ENCODE measurements at places on chromosomes 2 and 18.
A peak's percentile ranks its signal among the peaks of the same experiment; 100 is the strongest.

DNA sequence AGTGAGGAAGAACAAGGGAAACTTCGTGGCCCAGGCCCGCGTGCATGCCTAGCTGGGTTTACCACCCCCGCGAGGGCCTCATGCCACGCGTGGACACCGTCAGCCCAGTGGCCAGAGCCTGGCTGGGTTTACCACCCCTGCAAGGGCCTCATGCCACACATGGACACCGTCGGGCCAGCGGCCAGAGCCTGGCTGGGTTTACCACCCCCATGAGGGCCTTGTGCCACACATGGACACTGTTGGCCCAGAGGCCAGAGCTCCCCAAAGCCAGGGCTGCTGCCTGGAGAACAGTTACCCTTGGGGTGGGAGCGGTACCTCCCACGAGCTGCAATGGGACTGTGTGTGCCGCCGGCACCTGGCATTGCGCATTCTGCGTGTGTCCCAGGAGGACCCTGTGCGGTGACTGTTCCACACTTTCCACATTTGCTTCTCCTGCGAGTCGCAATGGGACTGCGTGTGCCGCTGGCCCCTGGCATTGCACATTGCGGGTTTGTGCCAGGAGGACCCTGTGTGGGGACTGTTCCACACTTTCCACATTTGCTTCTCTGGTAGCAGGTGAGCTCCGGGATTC lies 105.6 kb upstream of the CTDP1 start:
- no peak for DNase-seq

- no peak for DNase-seq
Observed at GRCh38 chr2:234912437-234912836, 39.4 kb upstream of the SH3BP4 start.

- DNase-seq: no peak
Observed at GRCh38 chr2:71603851-71604725, 150.7 kb downstream of the DYSF start.

DNA sequence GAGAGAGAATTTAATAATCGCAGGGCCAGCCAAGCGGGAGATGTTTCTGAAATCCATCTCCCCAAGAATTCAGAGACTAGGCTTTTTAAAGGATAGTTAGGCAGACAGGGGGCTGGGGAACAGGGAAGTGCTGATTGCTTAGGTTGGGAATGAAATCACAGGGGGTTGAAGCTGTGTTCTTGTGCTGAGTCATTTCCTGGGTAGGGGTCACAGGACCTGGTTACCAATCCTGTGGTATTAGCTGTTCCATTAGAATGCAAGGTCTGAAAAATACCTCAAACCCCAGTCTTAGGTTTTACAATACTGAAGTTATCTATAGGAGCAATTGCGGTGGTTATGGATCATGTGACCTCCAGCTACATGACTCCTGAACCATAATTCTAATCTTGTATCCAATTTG lies 4.6 kb downstream of the SP140 start:
- no peak for DNase-seq

GRCh38 chr2:6538607-6539006 lies 327.1 kb downstream of the CMPK2 start:
- no peak for DNase-seq

DNA sequence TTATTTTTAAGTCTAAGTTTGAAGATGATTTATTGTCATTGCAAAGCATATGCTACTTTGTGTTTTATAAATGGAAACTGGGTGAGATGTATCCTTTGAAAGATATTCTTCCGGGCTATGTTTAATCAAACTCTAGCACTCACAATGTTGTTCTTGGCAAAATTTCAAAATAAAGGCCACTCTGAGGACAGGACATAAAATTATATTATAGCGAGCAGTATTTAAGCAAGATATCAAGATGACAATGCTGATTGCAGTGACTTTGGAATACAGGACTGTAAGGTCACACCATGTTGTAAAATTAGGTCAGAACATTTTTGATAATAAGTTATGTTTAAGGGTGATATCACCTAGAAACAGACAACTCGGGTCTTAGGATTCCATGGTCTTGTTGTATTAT lies 14.2 kb downstream of the RPRM start:
- no peak for DNase-seq

- no peak for DNase-seq
Observed at GRCh38 chr18:57062844-57063243, 84.0 kb upstream of the BOD1L2 start.

- no peak for DNase-seq
Observed at GRCh38 chr18:12304351-12305210, 3.5 kb upstream of the TUBB6 start.

DNA sequence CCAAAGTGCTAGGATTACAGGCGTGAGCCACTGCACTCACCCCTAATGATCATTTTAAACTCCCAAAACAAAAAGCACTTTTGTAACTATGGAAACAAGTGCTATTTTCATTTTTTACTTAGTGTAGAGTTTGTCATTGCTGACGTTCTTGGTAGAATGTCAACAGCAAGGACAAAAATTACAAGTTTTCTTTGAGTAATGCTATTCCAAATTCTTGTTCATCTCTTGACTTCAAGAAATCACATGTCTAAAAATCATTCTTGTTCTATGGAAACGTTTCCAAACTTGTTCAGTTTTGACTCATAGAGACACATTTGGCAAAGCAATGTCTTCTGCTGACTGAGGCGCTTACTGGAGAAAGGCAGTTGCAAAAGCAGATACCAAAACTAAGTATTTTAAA lies 82.6 kb downstream of the MBP start:
- DNase-seq: no peak

DNA sequence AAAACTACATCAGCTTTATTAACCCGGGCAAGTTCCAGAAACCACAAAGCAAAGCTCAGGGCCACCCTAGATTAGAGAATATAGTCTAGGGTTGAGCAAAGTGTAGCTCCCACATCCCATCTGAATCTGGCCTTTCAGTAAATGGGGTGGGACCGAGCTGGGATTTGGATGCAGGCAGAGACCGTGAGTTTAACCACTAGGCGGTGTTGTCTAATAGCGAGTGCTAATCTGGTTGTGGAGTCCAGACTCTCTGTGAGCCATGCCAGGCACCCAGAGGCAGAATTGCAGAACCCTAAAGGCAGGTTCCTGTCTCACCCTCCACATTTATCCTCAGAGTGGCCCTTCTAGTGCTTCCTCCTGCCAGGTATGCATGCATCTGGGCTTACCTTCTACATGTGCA lies 435.9 kb downstream of the TSN start:
- DNase-seq: no peak

- peak; percentile 33 for DNase-seq
Observed at GRCh38 chr18:79246309-79247108, 149.2 kb upstream of the NFATC1 start.

GRCh38 chr18:26993568-26993967 lies 128.1 kb upstream of the AQP4 start:
- DNase-seq: no peak

- no peak for DNase-seq
Observed at GRCh38 chr18:55998801-55999385, 410.9 kb upstream of the TCF4 start.

GRCh38 chr2:48504647-48505327 lies 25.2 kb upstream of the STON1 start:
- DNase-seq: no peak

DNA sequence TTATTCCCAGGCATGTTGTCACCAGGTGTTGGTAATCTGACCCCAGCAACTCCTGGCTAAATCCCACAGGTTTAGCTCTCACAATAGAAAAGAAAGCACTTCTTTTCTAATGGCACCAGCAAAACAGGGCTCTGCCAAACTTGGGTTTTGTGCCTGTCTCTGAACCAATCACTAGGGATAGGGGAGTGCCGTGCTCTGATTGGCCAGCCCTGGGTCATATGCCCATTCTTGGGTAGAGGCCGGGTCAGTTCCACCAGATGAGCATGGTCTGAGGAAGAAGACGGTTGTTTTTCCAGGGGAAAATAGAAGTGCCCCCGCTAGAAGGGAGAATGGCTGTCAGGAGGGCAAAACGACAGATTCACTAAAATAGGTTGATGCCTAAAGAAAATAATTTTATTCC lies 14.7 kb downstream of the CDK15 start:
- no peak for DNase-seq

DNA sequence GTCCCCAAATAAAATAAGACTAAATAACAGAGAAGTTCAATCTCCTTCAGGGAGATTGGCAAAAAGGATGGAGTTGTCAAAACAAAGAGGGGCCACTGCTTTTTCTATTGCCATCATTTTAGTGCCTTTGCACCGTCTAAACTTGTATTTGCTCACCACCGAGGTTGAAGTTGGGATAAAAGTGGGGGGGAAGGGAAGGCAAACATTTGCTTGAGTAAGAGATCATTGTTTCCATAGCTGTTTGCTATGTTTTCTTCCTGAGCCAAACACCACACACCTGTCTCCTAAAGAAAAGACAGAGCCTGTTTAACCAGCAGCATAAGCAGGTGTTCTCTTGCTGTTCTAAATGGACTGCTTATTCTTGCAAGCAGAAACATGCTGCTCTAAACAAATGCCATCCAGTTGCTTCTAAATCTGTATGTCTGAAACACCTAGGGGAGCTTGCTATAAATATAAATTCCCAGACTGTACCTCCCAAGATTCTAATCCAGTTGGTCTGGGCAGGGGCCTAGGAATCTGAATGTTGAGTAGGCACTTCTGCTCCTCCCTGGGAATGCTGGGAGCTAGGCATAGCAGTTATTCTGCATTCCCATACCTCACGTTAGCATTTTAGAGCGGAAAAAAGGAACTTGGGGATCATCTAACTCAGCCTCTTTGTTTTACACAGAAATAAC lies 179.4 kb upstream of the ARL4C start:
- DNase-seq: no peak

DNA sequence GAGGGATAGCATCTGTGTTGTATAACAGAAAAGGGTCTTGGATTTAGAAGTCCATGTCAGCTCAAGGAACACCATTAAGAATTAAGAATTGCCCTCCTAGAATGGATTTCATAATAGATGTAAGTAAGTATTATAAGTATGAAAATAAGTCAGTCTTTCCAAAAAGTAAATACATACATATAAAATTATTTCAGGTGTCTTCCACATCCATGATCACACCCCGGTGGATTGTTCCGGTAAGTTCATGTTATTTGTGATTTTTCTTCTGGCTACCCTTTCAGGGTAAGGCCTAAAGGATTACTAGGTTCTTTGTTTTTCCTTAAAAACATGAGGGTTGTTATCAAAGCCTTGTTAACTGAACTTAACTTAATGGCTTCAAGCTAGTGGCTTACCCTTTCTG lies 55.9 kb downstream of the TMEM185B start:
- DNase-seq: no peak

GRCh38 chr2:226207671-226208070 lies 591.9 kb downstream of the IRS1 start:
- no peak for DNase-seq

- no peak for DNase-seq
Observed at GRCh38 chr2:74242354-74243071, 44.1 kb downstream of the MTHFD2 start.

DNA sequence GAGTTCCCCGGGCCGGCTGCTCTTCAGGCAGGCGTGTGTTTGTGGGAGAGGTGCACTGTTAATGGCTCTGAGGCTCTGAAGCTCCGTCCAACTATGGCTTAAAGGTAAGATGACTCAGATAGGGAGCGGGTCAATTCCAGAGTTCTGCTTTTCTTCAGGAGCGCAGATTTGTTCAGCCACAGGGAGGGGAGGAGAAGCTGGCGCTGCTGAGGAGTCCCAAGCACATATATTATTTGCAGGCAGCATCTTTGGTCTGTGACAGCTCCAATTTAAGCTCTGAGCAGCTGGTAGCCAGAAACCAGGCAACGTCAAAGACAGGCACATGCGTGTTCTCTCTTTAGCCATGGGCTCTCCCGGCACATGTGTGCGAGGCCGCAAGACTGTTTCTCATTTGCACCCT lies 229.2 kb downstream of the BCL2 start:
- DNase-seq: no peak

DNA sequence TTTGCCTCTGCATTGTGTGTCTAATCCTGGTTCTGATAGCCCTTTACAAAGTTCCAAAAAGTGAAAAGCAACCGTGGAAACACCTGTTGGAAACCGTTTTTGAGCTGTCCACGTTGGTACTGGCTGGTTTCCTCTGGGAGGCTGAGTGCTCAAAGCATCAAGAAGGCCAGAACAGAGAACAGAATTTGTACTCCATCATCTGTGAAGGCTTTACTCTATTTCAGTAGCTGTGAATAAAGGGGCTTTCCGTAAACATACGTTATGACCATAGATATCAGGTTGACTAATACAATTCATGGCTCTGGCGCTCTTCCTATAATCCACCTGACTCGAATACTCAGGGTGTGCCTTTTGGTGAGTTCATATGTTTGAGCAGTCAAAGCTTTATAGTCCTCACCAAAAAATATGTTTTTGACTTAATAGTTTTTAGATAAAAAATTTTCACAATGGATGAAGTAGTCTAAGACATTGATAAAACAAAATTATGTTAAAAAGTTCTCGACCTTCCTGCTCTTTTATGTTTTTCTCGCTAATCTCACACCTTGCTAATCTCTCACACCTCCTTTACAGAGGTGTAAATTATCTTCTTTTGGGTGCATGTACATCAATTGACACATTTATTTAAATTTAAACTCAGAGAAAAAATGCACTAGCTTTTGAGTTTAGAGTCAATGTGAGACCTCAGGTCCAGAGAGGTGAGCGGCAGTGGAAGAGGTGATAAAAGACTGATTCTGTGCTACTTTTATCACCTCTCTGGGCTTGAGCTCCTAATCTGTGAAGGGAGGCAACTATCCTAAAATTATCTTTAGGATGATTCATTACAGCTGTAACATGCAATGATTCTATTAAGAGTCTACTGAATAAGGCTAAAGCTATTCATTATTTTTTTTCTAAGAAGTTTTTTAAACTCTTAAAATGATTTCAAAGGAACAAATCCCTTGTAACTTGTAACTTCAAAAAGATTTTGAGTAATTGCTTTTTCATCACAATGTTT lies 65.3 kb downstream of the CXCR4 start:
- DNase-seq: no peak

GRCh38 chr2:222178450-222178849 lies 120.3 kb downstream of the PAX3 start:
- DNase-seq: no peak

DNA sequence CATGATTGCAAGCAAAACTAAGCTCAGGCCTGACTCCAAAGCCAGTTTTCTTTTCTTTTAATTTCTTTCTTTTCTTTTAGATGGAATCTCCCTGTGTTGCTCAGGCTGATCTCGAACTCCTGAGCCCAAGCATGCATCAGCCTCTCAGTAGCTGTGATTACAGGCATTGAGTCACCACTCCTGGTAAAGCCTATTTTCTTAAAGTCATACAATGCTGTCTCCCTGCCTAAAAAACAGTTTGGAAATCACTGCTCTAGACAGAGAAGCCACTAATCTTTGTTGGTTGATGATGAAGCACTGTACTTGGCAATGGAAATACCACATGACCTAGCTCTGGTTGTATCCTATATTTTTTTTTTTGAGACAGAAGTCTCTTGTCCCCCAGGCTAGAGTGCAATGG lies 33.1 kb upstream of the ZNF532 start:
- peak; percentile 27 for DNase-seq

DNA sequence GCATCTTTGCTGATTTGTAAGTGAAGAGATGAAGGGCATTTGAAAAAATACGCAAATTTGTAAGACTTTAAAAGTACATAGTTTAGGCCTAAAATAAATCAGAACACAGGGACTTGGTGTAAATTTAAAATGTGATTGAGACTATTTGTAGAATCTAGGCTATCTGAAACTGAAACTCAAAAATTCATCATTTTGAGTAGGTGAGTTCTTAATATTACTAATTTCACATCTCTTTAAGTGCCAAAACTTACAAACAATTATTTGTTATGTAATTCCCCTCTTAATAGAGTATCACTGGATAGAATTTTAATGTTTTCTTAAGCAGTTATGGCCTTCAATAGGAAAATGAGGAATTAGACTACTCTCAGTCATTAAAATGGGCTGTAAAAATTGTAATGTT lies 14.0 kb upstream of the HRH4 start:
- no peak for DNase-seq

Measured in epithelial cell of prostate (primary cell).